GM12878 (cell line): ENCODE measurements at places on chromosomes 6 and 20.

DNA sequence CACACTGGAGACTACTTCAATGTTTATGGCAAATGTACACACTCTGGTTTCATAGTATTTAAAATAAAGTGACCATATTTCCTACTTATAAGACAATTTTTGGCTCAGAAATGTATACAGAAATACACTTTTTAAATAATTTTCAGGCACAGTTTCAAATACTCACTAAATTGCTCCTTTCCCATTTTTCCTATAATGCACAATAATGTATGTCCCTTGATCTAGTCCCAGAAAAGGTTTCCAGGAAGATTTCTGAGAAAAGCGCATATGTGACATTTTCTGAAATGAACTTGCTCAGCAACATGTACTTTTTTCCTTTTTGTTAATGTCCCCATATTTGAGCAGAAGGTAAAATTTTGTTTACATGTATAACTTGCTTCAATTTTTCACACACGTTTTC is 591.4 kb downstream of the CD109 start:
- DNase-seq = no peak

GRCh38 chr6:170137911-170138910 is 152.7 kb downstream of the DLL1 start:
- no peak for DNase-seq

DNA sequence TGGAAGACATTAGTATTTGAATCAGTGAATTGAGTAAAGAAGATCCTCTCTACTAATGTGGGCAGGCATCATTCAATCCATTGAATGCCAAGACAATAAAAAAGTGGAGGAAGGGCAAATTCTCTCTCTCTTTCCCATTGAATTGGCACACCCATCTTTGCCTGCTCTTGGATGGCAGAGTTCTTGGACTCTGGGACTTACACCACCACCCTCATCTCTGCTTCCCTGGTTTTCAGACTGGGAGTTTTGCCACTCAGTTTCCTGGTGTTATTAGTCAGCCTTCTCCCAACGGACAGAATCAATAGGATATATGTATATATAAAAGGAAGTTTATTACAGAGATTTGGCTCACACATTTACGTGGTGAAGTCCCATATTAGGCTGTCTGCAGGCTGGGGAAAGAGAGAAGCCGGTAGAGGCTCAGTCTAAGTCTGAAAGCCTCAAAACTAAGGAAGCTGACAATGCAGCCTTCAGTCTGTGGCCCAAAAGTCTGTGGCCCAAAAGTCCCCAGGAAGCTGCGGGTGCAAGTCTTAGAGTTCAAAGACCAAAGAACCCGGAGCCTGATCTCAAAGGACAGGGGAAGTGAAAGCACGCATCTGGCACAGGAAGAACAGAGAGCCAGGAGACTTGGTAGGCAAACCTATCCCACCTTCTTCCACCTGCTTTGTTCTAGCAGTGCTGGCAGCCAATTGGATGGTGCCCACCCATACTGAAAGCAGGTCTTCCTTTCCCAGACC is 64.4 kb downstream of the SMPDL3A start:
- DNase-seq = peak; percentile 40

- no peak for DNase-seq
Observed at GRCh38 chr6:71204741-71205140, 83.9 kb upstream of the OGFRL1 start.
